ENCODE measurements at places on chromosomes 3 and 15.

- no peak for DNase-seq
Measured at GRCh38 chr15:85950101-85950500, 129.6 kb upstream of the AGBL1 start.

GRCh38 chr3:66394019-66394752 is 106.6 kb downstream of the LRIG1 start:
- peak; percentile 39 for DNase-seq

DNA sequence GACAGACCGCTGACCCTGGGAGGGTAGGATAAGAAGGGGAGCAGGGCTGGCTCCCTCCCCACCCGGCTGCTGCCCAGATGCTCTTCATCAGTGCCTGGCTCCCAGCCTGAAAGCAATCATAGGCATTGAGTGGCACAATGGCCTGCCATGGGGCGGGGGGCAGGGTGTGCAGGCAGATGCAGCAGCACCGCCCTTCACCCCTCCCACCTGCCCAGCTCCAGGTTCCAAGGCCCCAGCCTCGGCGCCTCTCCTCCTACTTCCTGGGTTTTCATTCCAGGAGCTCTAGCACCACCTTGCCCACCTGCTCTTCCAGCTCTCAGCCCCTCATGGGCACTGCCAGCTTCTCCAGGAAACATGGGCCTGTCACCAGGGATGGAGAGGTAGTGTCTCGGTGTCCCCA is 101.7 kb downstream of the MEGF11 start:
- no peak for DNase-seq

- DNase-seq: no peak
Measured at GRCh38 chr3:188584162-188584529, 430.2 kb downstream of the LPP start.

- no peak for DNase-seq
Measured at GRCh38 chr3:133364704-133365103, 35.2 kb upstream of the BFSP2 start.

Measured in activated CD4-positive, alpha-beta T cell treated with anti-CD3 and anti-CD28 coated beads, Interleukin-2, amount 50 U/mL, for 48 hours (primary cell).